Activated CD4-positive, CD25-positive, alpha-beta regulatory T cell treated with anti-CD3 and anti-CD28 coated beads, Interleukin-2, amount 50 U/mL, for 24 hours (primary cell): ENCODE measurements at places on chromosomes 11 and 22.

GRCh38 chr11:46345881-46346484, 1.3 kb upstream of the DGKZ start:
- ATAC-seq, result no peak

DNA sequence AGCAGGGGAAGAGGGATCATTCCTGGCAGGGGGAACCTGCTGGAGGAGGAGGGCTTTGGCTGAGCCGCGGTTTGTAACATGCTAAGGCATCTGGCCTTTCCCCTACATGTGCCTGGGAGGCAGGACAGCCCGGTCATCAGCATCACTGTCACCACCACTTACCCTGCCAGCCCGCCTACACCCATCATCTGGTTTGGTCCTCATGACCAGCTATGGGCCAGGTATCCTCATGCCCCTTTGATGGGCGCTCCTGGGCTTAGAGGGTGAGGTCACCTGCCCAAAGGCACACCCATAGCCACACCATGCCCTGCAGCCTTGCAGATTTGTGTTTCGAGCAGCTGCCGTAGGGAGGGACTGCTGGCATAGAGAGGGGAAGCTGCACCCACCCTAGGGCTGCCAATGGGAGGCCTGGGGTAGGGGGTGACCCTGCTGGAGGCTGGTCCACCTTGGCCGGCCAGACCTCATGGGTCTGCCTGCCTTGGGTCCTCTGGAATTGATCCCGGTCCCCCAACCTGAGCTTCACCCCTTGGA, 2.6 kb downstream of the MRGPRF start:
- no peak for ATAC-seq

DNA sequence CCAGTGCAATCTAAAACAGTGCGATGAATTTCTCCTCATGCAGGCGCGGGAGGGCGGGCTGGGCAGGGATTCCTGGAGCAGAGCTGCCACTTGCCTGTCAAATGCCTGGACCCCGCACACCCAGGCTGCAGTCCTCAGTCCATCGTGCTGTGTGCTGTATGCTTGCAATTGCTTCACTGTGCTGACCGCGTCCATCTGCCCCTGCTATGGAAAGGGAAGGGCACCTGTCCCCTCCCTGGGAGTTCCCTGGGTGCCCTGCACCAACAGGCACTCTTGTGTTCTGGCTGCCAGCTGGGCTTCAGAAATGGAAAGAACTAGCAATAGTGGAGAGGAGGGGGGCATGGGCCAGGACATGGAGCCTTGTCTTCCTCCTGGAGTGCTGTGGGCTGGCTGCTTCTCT, 185.4 kb upstream of the B3GAT1 start:
- no peak for ATAC-seq

- ATAC-seq, result no peak
Measured at GRCh38 chr11:66823700-66824099, 19.5 kb upstream of the RCE1 start.

- no peak for ATAC-seq
Measured at GRCh38 chr22:46352691-46353386, 17.3 kb downstream of the TRMU start.

GRCh38 chr11:128346804-128347203, 240.6 kb downstream of the ETS1 start:
- peak; percentile 62 for ATAC-seq

DNA sequence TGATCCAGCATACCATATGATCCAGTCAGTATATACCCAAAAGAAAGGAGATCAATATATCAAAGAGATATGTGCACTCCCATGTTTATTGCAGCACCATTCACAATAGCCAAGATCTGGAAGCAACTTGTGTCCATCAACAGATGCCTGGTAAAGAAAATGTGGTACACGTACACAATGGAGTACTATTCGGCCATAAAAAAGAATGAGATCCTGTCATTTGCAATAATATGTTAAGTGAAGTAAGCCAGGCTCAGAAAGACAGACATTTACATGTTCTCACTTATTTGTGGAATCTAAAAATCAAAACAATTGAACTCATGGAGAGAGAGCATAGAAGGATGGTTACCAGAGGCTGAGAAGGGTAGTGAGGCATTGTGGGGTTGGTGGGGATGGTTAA, 27.0 kb downstream of the SNU13 start:
- ATAC-seq, result no peak

DNA sequence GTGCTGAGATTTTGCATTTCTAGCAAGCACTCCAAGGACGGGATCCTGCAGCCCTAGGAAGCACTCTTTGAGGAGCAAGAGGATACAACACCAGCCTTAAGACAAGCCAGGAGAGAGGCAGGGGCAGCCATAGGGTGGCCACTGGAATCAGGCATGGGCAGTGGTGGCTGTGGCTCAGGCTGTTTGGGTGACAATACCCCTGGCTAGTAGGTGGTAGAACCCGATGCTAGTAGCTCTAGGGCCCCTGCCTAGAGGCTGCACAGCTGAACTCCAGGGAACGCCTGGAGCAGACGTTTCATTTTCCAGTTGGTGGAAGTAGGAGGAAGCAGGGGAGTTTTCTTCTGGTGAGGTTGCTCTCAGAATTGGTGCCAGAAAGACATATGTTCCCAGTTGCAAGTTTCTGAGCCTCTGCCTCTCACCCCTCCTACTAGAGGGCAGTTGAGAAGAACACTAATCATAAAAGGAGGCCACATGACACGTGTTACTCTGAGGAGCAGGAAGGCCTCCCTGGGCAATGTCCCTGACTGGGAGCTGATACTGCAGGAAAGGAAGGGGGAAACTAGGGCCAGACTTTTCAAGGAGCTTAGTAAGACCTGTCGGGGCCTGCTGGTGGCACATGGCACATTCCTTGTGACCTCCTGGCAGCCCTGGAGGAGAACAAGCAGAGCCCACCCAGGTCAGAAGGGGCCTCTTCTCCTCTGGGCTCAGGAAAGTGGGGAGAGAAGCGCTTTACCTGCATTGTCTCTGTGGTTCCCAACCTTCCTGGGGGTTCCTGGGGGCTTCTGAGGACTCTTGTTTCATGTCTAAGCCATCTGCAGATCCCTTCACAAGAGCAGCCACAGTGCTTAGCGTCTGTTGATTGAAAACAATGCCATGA, 56.6 kb upstream of the DRD2 start:
- ATAC-seq, result no peak

GRCh38 chr22:37802310-37803194, 5.2 kb upstream of the GCAT start:
- ATAC-seq, result no peak

- ATAC-seq, result no peak
Measured at GRCh38 chr22:37912171-37912570, 6.1 kb downstream of the MICALL1 start.

GRCh38 chr22:35218079-35218478, 39.2 kb upstream of the HMGXB4 start:
- ATAC-seq, result no peak

DNA sequence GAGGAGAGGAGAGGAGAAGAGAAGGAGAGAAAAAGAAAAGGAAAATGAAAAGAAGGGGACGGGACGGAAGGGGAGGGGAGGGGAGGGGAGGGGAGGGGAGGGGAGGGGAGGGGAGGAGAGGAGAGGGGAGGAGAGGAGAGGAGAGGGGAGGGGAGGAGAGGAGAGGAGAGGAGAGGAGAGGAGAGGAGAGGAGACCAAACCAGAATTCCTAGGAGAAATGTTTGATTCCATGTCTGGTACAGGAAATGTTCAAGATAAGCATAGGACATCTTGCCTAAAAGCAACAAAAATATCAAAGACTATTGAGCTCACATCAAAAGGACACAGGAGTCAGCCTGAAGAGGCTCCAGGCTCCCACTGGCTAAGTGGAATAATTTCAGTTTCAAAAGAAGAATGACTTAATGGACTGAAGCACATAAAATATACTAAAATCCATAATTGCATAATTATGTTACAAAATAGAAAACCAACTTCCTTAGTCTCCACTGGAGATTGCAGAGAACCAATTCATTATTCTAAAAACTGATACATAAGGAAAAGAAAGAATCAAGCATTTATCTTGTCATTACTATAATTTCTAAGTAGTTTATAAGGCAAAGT, 101.1 kb upstream of the APOA1 start:
- no peak for ATAC-seq

DNA sequence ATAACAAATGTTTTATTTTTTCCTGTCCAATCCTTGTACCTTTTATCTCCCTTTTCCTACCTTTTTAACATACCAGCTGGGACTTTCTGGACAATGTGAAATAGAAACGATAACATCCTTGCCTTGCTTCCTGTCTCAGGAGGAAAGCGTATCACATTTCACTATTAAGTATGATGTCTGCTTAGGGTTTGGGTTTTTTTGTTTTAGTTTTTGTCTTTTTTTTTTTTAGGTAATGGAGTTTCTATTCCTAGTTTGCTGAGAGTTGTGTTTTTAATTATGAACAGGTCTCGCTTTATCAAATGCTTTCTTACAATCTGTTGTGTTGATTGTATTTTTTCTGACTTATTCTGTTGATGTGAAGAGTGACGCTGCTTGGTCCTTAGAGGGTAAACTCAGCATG, 64.2 kb upstream of the KCNQ1OT1 start:
- no peak for ATAC-seq

- ATAC-seq, result no peak
Measured at GRCh38 chr11:70544774-70545609, 146.7 kb downstream of the CTTN start.

DNA sequence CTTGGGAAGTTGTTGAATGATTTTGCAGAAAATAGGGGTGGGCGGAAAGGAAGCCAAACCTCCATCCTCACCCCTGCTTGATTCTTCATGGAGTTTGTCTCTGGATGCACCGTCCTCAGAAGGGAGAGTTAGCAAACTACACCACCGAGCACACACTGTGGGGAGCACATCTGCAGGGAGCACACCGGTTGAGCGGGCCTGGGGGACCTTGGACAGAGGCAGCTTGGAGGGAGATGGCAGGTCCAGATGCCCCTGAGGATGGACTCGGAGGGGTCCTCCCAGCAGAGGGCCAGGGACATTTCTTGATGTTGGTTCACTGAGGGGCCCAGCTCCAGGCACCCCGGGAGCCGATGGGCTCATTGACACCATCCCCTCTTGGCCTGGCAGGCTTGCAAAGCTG, 15.1 kb upstream of the FGF19 start:
- no peak for ATAC-seq

DNA sequence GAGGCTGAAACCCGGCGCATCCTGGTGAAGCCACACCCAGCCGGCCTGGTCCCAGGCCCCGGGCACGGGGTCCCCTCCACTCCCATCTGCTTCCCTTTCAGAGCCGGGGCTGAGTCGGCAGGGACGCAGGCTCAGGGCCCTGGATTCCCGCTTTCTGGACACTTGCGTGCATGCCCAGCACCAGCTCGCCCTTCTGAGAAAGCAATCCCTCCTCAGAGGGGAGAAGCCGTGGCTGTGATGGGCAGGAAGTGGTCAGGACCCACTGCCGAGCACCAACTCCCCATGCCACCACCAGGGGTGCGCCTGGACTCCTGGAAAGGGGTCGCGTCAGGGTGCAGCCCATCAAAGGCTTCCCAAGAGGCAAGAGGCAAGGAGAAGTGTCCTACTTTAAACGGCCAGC, 15.1 kb downstream of the CDKN1C start:
- no peak for ATAC-seq

DNA sequence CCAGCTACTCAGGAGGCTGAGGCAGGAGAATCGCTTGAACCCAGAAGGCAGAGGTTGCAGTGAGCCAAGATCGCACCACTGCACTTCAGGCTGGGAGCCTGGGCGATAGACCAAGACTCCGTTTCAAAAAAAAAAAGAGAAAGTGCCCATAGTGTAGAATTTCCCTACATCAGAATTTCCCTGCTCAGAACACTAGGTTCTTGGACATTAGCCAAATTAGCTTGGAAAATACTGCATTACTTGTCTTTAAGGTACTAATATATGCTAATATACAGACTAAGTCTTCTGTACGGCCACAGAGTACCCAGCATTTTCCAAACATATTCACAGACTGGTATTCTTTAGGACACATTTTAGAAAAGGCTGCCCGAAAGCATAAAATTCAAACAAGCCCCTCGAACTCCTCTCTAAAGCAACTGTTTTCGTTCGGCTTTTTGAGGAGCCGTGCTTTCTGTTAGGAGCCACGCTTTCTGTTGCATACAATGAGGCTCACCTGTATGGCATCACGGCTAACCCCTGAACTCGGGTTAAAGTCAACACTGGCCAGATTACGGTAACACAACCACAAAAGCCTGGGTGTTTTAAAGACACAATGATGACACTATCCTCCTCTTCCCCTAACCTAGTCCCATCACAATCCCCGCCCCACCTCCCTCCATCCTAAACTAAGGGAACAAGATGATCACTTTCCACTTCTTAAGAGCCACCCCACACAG, 18.4 kb downstream of the TNKS1BP1 start:
- ATAC-seq, result no peak

DNA sequence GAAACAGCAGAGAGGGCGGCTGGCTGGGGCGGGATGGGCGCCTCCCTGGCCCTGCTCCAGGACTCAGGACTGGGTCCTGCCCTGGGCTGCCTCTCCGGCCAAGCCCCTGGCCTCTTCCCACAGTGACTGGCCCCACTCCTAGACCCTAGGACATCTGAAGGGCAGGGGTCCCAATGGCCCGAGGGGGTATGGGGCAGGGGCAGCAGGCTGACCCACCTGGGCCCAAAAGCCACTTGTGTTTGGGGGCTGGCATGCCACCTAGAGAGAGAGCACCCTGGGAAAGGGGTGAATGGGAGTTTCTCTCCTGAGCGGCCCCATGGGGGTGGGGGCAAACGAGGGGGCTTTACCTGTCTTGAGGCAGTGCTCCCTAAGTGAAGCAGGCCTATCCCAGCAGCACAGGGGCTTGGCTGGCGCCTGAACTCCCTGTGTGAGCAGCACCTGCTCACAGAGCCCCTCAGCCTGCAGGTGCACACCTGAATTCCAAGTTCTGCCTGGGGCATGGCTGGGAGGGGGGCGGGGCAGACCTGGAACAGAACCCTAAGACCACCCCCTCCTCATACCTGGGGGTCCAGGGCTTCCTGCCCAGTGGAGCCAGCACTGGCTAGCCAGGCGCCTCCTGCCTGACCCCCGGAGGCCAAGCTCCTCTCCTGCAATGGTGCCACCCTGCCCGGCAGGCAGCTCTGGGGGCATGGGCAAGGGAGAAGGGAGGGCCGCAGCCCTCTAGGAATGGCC, 16.9 kb downstream of the DUSP8 start:
- ATAC-seq, result no peak

GRCh38 chr11:45528435-45528834, 137.0 kb downstream of the CHST1 start:
- ATAC-seq, result no peak

- ATAC-seq, result no peak
Measured at GRCh38 chr11:71311928-71312510, 59.6 kb upstream of the SHANK2 start.
